ENCODE measurements at places on chromosomes 16 and 17.

DNA sequence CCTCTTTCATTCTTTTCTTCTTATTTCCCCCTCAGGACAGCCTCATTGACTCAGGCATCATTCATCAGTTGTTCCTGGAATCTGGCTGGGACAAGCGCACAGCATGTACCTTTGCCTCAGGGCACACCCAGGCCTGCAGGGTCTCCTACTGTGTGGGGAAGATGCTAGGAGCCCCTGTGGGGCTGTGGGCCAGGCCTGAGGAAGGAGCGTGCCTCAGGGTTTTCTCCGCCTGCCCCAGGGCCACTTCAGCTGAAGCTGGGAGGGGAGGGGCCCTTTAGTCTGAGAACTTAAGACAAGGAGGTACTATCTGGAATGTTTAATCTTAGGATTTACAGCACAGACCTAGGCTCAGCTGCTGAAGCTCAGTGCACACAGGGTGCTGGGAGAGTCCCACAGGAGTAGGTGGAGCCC, 7.9 kb downstream of the ELMO3 start:
- no peak for DNase-seq

DNA sequence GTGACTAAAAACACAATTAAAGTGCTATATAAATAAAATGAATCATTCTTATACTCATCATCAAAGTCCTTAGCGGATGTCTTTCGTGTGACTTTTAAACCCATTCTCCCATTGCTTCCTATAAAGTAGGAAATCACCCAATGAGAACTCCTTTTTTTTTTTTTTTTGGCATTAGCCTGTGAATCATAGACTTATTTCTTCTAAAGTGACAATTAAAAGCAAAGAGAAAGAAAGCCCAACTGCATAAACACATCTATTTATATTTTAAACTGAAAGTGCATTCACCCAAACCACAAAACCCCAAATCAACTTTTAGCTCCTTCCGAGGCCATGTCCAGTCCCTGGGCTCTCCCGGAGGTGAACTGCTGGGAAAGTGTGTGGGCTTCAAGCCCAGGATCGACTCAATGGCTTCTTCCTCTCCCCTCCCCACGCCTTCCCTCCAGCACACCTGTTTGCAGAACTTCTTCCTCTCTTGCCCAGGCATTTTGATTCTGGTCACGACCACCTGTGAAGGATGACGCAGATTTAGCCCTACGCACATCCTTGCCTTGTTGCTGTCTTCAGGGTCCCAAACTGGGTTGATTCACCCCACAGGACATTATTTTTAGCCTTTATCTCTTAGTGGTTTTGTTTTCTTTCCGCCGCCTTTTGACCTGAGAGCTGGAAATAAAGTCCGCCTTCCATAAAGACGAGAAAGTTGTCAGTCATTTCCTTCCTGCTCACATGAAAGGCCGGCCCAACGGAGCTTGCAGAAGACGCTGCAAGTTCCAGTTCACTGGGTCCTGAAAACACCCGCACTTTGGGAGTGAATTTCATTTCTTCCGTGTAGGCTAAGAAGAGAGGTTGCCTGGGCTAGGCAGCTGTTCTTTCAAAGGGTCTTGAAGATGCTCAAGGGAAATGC, 166.8 kb downstream of the MAP2K6 start:
- DNase-seq: peak; percentile 7

- no peak for DNase-seq
Observed at GRCh38 chr17:58207451-58207850, 11.6 kb downstream of the MKS1 start.

DNA sequence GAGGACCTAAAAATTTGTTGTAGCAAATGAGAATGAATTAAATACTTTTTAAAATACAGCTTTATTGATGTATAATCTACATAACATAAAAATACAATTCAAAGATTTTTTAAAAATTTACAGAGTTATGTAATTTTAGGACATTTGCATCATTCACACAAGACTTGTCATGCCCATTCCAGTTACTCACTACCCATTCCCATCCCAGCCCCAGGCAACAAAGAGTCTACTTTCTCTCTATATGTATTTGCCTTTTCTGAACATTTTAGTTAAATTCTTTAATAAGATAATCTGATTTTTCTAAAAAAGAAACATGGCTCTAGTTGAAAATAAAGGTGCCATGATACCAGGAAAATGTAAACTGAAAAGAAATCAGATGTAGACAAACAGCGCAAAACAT, 354.2 kb downstream of the PMP22 start:
- DNase-seq: no peak

GRCh38 chr16:67979955-67980678, at the start of gene DPEP3:
Gene DPEP3 (minus strand): TSS chr16:67980499. CDS start chr16:67980380, 119 bp downstream.
- no peak for DNase-seq

GRCh38 chr16:28499854-28500253, 5.4 kb downstream of the APOBR start:
- DNase-seq: peak; percentile 9

DNA sequence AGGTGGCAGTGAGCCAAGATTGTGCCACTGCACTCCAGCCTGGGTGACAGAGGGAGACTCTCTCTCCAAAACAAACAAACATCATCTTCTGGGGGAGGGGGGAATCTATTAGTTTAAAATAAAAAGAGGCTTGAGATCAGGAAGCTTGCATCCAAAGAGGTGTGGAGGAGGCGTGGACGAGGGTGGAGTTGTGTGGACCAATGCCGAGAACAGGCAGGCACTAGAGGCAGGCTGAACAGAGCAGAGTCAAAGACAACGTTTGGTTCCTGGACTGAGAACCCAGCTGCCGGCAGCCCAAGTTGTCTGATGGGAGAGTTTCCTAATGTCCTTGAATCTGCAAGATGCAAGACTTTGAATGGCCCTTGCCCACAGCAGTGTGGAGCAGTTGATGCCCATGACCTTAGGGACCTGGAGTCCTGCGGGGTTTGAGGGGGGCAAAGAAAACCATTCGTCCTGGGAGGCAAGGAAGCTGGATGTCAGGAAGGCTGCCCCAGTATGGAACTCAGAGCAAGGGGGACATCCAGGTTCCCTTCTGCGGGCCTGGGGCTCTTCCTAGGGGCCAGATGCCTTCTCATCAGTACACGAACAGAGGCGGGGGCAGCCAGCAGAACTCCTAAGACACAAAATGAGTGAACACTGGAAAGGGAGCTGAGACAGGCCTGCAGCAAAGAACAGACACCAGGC, 9.2 kb downstream of the TBC1D16 start:
- no peak for DNase-seq

GRCh38 chr16:74521691-74522090, 85.2 kb downstream of the GLG1 start:
- peak; percentile 66 for DNase-seq

DNA sequence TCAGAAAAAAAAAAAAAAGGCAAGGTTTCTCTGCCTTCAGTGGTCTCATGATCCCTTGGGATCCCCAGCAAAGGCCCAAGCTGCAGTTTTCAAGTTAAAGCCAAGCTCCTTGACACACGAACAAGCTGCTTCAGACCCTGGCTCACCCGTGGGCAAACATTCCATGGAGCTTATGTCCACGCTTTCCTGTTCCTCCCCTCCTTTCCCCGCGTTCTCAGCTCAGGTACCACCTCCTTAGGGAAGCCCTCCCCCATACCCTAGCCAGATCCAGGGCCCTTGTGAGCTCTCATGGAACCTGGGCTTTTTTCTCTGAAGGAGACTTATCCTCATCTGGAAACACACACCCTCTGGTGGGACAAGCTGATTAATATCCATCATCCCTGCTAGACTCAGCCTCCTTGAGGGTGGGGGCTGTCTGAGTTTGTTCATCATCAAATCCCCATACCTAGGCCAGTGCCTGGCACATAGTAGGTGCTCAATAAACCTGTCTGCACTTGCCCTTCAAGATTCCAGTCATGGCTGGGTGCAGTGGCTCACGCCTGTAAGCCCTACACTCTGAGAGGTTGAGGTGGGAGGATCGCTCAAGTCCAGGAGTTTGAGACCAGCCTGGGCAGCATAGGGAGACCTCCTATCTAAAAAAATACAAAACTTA, 54.7 kb downstream of the COTL1 start:
- DNase-seq: no peak

DNA sequence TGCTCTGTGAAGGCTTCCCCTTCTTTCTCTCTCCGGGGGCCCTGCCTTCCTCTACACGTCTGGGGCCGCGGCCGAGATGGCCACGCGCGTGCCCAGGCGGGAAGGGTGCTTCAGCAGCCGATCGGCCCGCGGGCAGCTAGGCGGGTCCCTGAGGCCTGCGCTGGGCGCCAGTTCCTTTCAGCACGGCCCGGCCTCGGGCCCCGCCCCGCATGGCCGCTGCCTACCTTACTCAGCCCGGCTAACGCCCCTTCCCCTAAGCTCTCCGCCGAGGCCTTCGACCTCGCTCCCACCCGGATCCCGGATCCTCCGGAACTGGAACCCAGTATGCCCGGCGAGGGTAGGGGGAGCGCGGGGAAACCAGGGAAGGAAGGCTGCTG, 335 bp downstream of the TMEM11 start:
- DNase-seq: no peak

DNA sequence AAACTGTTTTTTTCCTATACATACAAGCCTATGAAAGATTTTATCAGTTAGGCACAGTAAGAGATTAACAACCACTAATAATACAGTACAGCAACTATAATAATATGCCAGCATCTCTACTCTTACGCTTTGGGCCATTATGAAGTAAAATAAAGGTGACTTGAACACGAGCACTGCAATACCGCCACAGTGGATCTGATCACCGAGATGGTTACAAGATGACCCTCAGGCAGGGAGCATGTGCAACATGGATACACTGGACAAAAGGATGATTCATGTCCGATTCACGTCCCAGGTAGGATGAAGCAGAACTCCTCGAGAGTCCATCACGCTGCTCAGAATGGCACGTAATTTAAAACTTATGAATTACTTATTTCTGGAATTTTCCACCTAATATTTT, 10.5 kb downstream of the PELP1 start:
- no peak for DNase-seq

DNA sequence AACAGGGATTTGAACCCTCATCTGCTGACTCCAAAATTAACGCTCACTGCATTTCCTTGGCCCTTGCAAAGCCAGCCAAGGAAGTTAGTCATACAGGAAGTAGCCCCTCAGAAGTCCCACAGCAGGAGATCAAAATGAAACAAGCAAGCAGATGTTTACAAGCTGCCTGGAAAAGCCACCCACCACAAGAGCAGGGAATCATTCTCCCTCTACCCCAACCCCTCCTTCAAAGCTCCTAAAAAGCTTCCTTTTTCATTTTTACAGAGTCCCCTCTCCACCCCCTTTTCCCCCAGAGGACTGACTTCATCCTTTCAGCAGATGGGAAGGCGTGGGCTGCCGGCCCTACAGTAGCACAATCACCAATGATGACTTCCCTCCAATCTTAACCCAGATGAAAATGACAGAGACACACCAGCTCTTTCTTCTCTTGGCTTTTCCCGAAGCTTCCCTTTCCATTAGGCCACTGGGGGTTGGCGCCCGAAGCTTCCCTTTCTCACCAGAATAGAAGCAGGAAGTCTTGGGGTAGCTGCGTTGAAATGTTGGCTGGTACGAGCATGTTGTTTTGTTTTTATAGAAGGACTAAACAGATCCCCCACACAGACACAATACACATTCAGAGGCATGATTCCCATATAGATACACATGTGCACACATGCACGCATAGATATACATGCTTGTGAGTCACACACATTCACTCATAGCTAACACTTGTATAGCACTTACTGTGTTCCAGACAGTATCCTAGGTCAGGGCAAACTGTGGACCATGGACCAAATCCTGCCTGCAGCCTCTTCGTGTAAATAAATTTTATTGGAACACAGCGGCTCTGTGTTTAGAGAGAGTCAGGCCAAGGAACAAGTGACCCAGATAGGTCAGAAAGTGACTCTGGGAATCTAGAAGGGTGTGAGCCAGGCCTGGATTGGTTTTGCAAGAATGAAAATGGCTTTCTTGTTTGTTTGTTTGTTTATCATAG, 17.4 kb downstream of the ITPRIPL2 start:
- DNase-seq: peak; percentile 38

GRCh38 chr17:75153780-75154194, 525 bp downstream of the JPT1 start:
- DNase-seq: no peak

DNA sequence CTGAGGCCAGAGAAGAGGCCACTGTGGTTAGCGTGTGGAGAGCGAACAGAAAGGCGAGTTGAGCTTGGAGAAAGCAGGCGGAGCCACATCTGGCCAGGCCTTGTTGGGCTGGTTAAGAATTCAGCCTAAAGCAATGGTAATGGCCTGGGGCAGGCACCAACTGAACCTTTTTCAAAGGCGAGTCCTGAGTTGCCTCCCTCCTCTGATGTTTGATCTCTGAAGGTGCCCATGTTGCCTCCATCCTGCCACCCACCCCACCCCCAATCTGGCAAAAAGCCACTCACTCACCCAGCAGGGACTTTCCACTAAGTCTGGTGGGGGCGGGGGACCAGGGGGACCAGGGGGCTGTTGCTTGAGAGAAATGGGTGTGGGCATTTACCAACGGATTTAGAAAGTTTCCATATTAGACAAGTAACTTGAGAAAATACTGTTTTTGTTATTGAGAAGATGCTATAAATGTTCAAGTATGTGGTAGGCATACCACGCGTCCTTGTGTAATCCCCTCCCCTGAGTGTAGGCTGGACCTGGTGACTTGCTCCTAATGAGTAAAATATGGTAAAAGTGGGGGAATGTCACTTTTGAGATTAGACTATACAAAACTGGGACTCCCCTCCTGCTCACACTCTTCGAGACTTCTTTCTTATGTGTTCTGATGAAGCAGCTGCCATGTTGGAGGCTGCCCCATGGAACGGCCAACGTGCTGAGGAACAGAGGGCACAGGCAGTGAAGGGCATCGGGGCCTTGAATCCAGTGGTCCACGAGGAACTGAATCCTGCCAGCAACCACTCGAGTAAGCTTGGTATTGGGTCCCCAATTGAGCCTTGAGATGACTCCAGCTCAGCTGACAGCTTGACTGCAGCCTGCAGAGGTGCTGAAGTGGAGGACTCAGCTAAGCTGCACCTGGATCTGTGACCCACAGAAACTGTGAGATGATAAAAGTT, 29.9 kb upstream of the TNS4 start:
- DNase-seq: no peak

- DNase-seq: no peak
Observed at GRCh38 chr17:11813871-11814270, 183.4 kb downstream of the ZNF18 start.

- no peak for DNase-seq
Observed at GRCh38 chr16:47750371-47750770, 289.2 kb downstream of the PHKB start.

DNA sequence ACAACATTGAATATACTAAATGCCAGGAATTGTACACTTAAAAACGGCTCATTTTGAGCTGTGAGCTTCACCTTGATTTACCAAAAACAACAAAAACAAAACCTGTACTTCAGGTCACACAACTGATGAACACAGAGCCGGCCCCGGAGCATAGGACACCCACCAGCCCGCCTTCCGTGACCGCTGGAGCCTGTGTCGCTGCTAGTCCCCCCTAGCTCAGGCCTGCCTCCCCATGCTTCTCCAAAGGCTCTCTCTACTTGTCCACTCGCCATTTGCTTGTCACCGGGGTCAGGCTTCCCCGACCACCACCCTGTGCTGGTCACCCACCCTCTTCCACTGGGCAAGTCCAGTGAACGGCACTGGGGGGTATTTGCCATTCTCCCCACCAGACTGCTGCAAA, 113.8 kb upstream of the TNRC6C start:
- no peak for DNase-seq

DNA sequence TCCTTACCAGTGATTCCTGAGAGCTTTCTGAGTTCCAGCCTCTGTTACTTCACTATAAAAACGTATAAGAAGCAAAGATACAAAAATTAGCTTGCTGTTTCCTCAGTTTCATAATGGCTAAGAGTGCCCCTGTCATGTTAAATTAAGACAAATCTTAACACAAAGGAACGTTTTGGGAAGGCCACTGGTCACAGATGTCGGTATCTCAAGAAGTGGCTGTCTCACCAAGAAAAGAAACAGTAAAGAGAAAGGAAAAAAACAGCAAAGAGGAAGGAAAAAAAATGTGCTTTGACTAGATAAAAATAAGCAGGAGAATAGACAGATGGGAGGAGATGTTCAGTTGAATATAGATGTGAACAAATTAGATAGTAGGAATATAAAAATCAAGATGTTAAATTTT, 94.8 kb upstream of the AKTIP start:
- no peak for DNase-seq

Data from RCC 7860 (cell line).